Forelimb muscle (tissue), 1 donor: ENCODE measurements at places on chromosomes 3 and 15.

DNA sequence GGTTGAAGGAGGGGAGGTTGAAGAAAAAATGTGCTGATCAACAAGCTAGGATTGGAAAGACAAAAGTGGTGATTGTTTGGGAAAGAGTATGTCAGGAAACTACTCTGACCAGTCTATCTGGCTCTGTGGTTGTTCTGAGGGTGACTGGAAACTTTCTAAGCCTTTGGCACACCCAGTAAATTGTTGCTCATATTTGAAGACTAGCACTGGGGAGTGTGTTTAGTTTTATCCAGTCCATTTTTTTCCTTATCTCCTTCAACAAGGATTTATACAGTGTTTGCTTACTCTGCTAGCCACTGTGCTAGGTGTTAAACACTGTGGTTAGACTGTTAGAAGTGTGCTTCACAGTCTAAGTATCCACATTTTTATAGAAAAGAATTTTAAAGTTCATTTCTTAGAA is 28.8 kb downstream of the PPM1L start:
- DNase-seq = no peak

GRCh38 chr15:24976932-24977331 is 22.1 kb downstream of the SNRPN start:
- DNase-seq = no peak

- DNase-seq = no peak
Measured at GRCh38 chr15:67033012-67033411, 32.4 kb upstream of the SMAD3 start.

- DNase-seq = no peak
Measured at GRCh38 chr3:183239046-183239445, 14.0 kb upstream of the B3GNT5 start.

GRCh38 chr15:66685638-66686150 is 16.3 kb upstream of the SMAD6 start:
- no peak for DNase-seq

- no peak for DNase-seq
Measured at GRCh38 chr15:52308446-52309153, 13.0 kb upstream of the MYO5C start.

DNA sequence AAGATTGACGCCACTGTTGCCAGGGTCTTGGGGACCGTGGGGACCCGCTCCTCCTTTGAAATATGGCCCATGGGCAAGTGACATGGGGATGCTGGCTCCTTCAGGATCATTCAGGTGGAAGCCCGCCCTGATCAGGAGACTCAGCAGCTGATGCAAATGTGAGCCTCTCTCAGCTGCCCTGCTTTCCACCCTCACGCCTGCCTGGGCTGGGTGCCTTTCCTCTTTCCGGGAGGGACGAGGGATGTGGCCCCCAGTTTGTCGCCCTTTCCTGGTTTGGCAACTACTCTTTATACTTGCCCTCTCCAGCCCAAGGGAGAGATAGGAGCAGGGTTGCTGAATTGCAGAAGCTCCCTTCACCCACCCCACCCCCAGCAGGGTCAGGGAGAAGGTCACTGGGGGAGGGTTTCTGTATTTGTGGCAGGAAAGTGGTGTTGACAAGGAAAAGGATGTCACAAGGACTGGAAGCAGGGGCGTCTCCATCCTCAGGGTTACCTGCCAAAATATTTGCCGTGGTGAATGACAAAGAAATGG is 21.8 kb downstream of the DNASE1L3 start:
- DNase-seq = no peak

DNA sequence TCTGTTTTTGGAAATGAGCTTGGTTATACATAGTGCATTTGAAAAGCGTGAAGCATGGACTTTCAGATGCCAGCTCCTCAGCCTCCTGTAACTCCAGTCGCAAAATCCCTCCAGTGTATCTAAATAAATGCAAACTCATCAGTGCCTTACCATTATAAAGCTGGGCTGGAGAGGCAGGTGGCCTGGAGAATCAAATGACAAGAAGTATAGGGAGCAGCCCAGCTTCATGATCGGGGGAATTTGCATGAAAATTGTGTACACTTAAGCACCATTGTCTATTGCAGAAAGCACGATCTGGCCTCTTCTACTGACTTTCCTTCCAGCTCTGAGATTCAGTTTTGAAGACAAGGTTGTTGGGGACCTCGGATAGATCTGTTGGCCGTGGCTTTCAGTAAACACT is 71.7 kb downstream of the IGF1R start:
- DNase-seq = no peak

DNA sequence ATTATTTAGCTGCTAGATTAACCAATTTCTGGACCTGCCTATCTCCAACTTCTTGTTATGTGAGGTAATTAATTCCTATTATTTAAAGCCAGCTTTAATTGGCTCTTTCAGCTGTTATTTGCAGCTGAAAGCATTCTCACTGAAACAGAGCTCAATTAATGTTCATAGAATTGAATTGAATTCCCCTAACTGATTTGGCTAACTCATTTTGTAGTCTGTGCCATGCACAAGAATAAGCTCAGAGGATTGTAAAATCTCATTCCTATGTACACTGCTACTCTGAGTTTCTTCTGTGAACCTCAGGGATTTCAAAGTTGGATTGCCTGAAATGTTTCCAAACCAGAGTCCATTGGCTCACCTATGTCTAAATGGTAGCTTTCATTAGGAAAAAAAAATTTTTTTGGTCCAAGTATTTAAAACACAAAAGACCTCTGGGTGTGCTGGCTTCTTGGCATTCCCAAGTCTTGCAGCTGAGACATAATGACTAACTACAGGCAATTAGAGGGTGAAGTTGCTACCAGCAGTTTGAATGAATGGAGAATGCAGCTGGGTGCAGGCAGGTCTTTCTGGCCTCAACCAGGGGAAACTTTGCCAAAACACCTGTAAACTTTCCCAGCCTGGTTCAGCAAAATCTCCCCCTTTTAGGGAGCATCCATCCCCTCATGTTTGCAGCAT is 134.3 kb downstream of the EDEM1 start:
- DNase-seq = no peak

DNA sequence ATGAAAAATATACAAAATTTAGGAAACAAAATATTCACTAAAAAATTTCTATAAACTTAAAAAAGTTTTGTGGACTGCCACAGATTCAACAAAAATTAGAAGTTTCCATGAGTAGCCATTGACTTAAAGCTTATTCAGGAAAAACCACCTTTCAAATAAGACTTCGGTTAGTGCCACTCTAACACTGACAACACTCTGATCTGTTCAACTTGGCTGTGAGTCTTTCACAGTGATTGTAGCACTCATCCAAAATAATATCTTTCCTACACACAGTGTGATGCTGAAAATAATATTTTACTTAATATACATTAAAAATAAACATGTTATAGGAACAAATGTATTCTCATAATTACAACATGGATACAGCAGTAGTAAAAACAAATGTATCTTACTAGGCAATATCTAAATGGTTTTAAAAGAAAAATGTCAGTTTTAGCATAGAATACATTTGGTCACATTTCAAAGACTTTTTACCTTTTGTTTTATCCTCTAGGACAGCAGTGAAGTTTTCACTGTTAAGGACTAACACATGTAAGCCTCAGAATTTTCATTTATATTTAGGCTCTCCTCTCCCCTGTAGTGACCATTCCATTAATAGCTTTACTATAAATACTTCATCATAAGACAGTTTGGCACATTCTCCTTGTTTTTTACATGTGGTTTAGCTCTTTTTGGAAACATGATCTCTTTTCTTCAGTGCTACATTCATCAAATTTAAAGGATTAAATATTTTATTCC is at the start of gene ASB14:
Gene ASB14 (minus strand): TSS at position 527 of the 738 bp plus-strand sequence. CDS start 652 bp downstream, outside the sequence.
- DNase-seq = no peak

DNA sequence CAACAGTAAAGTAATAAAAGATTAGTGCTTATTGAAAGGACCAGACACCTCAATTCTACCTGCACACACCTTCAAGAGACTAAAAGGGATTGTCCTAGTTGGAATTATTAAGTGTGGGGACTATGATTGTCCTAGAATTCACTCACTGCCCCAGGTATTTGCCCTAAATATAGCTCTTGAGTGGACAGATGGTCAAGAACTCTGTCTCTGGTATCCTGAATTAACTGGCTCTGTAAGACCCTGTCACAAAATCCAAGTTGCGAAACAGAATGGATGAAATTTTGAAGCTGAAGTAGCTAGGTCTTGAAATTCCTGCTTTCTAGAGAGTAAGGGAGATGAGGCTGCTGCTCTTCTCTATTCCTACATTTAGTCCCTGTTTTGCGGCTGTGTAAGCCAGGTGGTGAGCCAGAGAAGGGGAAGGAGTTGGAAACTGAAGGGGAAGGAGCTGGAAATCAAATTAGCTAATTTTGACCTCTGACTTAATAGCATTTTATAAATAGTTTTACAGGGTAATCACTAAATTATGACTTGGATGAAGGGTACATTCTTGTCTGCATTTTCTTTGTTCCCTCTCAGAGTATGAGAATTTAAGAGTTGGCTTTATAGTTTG is 34.5 kb downstream of the KBTBD12 start:
- DNase-seq = no peak
